ENCODE measurements at places on chromosomes 6 and 20.

- no peak for DNase-seq
These were observed 353.0 kb upstream of the RGS17 start for GRCh38 chr6:153484056-153484455.

DNA sequence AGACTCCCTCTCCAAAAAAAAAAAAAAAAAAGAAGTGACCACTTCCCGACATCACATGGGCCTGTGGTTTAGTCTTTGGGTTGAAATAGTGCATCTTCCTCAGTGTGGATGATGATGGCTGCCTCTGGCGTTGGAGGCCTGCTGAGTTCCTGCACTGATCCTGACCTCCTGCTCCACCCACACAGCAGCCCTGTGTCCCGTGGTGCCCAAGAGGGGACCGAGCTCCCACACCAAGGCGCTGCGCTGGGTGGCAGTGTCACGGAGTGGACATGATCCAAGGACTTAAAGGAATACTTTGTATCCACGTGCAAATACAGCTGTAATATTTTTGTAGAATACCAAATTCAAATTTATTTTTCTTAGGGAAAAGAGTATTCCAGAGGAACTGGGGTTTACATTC, 109.2 kb upstream of the PHACTR3 start:
- no peak for DNase-seq

- DNase-seq = no peak
These were observed 45.5 kb upstream of the SUPT3H start for GRCh38 chr6:45423111-45423823.

DNA sequence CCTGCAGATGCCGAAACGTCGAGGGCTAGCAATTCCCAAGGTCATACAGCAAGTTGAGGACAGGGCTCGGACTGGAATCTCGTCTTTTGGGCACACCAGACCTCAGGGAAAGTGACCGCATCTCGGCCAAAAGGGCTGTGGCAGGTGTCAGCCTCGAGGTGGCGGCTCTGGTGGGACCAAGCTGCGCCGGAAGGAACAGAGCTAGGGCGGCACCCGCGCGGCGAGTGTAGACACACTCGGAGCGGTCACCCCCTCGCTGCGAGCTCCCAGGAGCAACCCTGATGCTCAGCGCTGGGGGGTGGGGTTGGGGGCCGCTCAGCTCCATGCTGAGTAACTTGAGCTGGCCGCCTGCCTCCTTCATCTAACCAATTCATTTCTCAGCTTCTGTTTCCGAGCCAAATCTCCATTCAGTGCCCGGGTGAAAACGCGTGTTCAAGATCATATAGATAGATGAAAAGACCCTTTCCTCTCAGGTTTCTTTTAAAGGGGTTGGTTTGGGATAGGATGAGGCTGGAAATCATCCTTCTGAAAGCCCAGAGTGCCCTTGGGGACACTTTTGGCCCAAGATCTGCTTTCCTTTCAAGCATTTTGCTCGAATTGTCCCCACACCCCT, 2.2 kb upstream of the TUBB2B start:
- no peak for DNase-seq

- no peak for DNase-seq
These were observed 2.4 kb downstream of the C6orf132 start for GRCh38 chr6:42140032-42140431.

DNA sequence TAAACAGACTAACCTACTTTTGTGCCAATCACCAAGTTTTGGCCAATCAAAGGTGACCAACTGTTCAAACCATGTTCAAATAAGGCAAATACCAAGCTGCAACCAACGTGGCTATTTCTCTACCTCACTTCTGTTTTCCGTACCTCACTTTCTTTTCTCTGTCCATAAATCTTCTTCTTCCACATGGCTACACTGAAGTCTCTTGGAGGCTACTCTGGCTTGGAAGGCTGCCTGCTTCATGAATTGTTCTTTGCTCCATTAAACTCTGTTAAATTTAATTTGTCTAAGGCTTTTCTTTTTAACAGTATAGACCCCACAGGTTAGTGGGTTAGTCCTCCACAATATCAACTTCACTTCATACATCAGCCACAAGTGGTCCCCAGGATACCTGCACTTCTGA, 58.8 kb downstream of the MKKS start:
- no peak for DNase-seq

GRCh38 chr20:25565578-25566157, 19.7 kb downstream of the NINL start:
- DNase-seq = no peak

DNA sequence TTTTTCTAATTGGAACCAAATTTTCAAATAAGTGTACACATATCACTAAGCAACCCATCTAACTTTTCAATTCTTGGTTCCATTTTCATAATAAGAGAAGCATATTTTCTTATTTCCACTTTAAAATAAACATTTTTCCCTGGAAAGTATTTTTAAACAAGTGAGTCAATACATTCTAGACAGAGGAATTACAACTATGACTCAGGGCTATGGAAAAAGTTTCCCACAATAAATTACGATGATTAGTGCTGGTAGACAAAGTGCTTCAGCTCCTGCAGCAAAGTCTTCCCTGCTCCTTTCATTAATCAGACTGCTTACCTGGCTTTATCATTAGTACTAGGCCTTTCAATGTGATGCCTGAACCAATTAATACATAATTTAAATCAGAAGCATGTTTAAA, 322.5 kb downstream of the HACE1 start:
- no peak for DNase-seq

DNA sequence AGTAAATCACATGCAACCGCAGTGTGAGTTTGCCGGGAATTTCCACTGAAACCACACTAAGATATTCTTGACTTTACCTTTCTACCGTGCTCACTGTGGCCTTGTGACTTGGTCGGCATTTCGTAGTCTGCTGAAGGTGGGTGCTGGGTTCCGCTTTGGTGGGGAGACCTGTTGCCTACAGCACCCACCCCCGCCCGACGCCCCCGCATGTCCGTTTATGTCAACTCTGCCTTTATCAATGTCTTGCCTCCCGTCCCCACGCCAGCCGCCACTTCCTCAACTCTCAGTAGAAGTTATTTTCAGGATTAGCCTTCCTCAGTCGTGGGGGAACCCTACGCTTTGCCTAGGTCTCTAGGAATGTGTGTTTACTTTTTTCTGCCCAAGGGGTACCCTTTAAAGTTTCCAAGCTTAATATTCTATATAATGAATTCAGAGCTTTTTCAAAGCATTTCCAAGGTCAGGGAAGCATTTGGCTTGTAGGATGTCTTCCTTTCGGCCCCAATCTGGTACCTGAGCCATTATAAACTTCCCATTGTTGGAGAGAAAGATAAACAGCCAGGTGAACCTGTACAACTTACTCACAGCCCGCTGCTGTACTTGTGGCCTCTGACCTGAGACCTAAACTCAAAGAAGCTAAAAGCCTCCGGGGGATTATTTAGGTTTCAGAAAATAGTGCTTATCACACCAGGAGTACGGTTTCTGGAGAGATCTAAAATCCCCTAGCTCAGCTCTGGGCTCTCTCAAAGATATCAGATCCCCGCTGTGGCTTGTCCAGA, 54.2 kb downstream of the TBC1D7 start:
- DNase-seq = no peak

DNA sequence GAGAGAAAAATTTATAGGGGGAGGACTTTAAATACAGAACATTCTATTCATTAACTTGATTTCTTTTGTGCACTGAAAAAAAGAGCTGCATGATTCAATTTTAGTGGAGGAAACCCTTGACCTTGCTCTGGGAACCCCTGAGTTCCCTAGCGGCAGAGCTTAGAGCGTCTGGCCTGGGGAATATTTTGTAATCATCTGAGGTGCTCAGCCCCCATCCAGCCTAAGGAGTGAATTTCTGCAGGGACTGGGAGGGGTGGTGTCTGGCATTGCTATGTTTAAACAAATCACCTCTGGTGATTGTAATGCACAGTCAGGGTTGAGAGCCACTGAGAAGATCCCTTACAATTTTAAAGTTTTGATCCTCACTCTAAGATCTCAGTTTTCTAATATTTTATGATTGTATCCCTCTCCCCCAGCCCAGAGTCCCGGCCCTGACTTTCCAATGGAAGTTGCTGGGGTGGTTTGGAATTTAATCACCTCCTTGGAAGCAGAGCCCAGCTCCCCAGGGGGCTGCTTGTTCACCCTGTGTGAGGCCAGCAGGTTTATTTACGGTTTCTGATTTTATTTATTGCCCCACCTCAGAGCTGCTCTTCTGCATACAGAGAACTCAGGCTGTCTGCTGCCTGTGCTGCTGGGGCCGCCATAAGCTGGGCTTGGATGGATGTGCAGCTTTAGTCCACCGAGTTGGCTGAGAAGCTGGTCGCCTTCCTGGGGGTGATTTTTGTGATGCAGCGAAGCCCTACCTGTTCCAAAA, 263.1 kb downstream of the LRFN2 start:
- DNase-seq = no peak

DNA sequence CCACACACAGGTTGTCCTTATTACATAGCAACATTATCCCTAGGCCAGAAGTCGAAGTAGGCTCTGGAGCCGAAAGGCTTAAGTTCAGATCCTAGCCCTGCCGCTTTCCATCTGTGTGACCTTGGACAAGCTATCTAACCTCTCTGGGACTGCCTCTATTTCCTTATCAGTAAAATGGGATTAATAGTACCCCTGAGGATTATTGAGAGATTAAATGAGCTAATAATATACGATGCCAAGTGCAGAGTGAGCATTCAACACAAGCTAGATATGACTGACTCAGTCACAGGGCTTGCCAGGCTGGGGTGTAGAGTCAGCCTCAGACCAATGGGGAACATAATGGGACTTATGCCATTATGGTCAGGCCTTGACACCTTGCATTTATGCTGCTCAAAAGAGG, 8.9 kb upstream of the SPATA2 start:
- no peak for DNase-seq

GRCh38 chr20:51331481-51331880, 211.0 kb downstream of the NFATC2 start:
- DNase-seq = no peak

DNA sequence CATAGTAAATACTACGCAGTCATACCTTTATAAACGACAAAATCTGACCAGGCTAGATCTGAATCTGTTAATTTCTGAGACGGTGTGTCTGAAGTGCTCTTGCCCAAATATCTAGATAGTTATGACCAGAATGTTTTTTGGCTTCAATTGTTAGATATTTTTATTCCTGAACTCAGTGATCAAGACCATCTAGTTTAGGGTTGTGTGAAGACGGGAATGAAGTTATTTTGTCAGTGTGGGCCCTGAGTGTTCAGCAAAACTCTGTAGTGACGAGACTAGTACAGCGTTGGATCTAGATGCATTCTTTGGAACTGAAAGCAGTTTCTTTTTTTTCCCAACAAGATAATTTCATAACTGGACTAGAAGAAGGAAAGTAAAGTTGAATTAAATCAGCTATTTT, 3.1 kb downstream of the STXBP5 start:
- no peak for DNase-seq

DNA sequence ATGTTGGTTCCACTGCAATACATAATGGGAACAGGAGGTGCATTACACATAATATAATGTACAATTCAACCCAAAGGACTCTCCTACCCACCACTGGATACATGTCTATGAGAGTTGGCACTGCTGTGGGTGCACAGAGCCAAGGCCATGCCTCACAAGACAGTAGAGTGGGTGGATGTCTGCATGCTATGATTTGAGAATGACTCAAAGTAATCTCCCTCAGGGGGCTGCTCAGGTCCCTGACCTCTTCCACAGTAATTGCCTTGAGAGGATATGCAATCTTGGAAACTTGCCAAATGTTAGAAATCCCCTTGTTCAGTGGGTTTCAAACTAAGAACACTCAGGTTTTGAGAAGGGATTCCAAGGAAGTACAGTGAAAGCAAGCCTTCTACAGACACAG, 79.0 kb downstream of the ANKEF1 start:
- no peak for DNase-seq

DNA sequence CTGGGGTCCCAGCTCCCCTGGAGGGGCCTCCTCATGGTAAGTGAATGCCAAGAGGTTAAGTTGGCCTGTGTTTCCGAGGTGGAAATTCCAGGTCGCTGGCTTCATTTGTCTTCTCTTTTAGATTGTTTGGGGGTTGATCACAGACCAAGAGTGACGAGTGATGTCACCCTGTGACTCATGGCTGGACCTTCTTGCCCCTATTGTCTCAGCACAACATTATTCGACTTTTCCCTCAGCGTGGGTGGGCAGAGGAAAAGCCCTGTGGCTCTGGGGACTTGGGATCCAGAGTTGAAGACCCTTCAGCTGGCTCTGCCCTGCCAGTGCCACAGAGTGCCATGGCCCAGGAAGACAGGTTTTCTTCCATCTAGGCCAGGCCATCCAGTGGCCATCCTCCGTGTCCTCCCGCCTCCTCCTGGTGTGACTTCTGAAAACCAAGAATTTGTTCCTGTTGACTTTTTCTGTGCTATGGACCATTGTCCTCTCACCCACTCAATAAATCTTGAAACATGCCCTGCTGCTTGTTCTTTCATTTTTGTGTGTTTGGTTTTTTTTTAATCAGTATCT, 15.4 kb upstream of the SNHG17 start:
- DNase-seq = no peak

GRCh38 chr6:90846824-90847223, 260.0 kb upstream of the MAP3K7 start:
- no peak for DNase-seq

DNA sequence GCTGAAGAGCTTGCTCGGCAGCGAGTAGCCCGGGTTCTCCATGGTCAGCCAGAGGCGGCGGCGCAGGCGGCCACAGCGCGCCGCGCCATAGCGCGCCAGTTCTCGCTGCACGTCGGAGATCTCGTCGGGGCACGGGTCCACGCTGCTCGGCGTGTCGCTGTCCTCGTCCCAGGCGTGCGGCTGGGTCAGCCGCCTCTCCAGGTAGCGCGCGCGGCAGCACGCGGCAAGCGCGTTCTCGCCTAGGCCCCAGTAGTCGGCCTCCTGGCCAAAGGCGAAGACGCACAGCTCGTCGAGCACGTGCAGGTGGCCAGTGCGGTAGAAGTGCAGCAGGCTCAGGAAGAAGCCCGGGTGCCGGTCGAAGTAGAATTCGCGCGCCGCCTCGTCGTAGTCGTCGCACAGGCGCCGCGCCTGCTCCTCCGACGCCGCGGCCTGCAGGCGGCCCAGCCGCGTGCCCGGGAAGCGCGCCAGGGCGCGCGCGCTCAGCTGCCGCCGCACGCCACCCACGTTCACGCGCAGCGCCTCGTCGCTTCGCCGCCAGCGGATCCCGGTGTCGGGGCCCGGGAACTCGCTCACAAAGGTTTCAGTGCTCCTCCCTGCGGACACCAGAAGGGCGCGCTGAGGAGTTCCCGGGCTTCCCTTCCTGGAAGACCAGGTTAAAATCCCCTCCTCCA, 2.7 kb downstream of the KCNS1 start:
- DNase-seq = no peak

DNA sequence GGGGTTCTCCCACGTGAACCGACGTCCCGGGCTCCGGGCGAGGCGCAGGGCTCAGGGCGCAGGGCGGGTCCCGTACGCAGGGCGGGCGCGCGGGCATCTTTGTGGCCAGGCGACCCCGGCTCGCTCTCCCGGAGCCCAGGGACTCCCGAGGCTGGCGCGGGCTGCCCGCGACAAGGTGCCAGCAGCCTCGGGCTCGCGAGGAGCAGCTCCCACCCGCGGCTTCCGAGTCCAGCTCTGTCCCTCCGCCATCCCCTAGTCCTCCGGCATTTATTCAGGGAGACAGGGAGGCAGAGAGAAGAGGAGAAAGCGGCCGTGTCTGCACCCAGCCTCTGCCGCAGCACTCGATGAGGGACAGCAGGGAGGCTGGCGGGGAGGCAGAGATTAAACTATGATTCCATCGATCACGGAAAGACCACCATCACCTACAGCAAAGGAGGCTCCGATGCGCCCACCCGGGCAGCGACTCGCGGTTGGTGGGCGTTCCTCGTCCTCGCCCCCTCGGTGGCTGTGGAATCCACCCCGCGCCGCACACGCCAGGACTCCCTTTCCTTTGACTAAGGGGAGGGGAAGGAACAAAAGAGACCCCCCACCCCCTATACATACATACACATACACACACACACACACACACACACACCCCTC, 1.1 kb downstream of the RGS17 start:
- DNase-seq = no peak

GRCh38 chr6:28586324-28586723, 60.6 kb downstream of the GPX5 start:
- DNase-seq = no peak

All from anterior cingulate cortex (tissue), 58 donors.